ENCODE measurements at places on chromosomes 11 and 22.

GRCh38 chr11:134850566-134850965, 438.5 kb upstream of the B3GAT1 start:
- DNase-seq = no peak

DNA sequence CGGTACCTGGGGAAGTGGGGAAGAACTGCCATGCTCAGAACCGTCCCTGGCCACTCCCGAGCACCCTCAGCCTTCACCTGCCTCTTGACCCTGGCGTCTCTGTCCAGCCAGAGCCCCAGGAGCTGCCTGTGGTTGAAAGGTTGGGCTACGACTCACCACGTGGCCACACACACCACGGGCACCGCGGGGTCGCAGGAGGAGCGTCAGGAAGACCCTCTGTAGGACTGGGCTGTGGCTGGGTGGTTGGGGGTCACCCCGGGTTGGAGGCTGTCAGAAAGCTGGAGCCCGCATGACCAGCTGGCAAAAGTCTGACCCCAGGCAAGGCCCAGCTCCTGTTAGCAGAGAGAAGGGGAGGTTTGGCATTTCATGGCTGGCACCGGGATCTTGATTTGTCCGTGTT, 11.5 kb downstream of the KRTAP5-5 start:
- no peak for DNase-seq

DNA sequence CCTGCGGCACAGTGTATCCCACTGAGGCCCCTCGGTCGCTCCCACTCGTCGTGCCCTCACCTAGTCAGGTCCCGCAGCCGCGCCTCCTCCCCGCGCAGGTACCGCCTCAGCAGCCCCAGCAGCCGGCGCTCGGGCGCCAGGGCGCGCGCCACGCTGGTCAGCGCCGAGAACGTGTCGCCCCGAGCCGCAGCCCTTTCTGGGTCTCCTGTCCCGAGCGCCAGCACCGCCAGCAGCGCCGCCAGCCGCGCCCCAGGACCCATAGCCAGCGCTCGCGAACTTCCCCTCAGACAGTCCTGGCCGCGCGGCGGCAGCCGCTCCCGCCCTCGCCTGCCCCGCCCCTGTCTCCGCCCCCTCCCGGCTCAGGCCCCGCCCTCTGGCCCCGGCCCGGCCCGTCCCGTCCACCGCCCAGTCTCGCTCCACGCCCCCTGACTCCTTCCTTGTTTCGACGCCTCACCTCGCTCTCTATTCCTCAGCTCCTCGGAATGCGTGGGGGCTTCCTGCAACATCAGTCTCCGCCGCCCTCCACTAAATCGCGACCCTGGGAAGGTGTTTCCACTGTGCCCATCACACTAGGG, at the start of gene P4HA3:
P4HA3 (minus strand) TSS at position 289 of the 575 bp plus-strand sequence; CDS start at position 260, 29 bp downstream.
- DNase-seq = peak; percentile 60

DNA sequence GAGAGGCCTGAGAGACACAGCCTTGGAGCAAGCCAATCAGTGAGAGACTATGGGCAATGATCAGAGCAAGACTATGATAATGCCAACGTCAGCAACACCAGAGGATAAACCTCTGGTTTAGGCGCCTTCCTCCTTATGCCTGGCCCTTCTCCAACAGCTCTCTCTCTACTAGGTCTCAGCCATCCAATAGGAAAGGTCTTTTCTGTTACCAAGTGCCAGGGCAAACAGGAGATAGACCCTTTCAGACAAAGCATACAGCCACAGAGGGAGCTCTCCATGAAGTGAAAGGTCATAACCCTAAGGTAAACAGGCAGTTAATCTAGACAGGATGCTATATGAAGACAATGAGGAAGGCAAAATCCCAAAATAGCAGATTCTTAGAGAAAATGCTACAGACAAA, 9.5 kb downstream of the STK33 start:
- DNase-seq = no peak

DNA sequence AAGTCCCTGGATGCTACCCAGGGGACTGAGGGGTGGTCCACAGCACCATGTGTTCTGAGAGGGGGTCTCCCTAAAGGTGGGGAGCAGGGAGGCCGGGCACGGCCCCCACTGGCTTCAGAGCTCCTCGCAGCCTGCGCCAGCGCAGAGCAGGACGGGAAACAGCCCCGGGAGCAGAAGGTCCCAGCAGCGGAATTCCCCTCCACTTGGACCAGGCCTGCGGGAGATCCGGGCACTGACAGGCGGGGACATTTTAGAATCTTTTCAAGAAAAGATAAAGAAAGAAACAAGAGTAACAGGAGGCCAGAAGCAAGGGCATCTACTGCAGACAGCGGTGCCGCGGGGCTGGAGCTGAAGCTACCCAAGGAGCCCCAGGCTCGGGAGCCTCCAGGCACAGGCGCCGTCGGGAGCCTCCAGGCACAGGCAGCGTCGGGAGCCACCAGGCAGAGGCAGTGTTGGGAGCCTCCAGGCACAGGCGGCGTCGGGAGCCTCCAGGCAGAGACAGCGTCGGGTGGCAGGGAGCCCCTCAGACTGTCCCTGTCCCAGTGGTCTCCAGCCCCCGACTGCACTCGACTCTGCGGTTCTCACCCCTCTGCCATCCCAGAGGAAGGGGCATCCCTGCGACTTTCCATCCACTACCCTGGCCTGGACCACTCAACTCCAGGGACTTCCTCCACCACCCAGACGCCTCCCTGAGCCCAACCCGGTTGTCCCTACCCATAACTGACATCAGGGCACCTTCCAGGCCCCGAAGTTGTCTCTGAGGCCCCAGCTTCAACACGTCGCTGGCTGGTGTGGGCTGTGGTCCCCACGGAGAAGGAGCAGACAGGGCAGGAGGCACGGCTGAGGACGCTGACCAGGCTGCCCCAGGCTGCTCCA, 211.1 kb downstream of the BRD1 start:
- no peak for DNase-seq

GRCh38 chr11:33264926-33265325, 7.7 kb downstream of the HIPK3 start:
- DNase-seq = no peak

- no peak for DNase-seq
Observed at GRCh38 chr11:97847730-97848129, 1173.0 kb upstream of the CNTN5 start.

DNA sequence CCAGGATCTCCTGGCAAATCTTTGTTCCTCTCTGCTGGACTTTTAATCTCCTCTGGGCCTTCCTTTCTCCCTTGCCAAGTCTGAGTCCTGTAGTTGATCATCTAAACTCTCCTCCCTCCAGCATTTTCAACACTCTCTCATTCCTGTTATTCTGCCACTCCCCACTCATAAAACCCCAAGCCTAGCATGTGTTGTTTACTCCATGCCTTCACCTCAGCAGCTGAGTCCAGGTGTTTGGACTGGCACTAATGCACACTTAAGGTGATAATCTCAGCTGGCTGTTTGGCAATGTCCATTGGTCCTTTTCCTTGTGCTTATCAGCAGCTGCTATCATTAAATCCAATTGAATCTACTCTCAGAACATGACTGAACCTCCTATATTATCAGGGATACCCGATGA, 876.8 kb upstream of the TENM4 start:
- DNase-seq = no peak

DNA sequence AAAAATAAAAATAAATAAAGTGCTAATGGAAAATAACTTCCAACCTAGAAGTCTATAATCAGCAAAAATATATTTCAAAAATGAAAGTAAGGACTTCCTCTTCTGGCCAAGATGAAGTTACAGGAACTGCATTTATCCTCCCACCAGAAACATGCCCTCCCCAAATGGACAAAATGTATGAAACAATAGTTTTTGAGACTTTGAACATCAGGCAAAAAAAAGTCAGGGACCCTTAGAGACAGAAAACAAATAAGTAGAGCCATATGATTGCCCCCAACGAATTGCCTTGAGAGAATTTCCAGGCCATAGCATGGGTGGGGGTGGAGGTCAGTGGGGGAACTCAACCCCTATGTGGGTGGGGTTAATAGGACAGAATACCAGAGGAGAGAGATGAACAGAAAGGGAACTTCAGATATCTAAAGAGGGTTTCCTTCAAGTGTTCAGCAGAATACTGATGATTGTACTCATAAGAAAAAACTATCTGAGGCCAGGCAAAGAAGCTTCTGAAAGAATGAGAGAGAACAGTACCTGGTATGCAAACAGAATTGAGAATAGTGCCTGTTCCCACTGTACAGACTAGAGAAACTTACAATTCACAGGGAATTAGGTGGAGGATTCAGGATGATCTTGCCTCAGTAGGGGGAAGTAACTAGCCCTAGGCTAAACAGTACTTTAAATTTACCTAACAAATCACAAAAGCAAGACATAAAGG, 26.6 kb upstream of the IL10RA start:
- DNase-seq = no peak

- no peak for DNase-seq
Observed at GRCh38 chr22:46043816-46044620, 67.1 kb upstream of the WNT7B start.

DNA sequence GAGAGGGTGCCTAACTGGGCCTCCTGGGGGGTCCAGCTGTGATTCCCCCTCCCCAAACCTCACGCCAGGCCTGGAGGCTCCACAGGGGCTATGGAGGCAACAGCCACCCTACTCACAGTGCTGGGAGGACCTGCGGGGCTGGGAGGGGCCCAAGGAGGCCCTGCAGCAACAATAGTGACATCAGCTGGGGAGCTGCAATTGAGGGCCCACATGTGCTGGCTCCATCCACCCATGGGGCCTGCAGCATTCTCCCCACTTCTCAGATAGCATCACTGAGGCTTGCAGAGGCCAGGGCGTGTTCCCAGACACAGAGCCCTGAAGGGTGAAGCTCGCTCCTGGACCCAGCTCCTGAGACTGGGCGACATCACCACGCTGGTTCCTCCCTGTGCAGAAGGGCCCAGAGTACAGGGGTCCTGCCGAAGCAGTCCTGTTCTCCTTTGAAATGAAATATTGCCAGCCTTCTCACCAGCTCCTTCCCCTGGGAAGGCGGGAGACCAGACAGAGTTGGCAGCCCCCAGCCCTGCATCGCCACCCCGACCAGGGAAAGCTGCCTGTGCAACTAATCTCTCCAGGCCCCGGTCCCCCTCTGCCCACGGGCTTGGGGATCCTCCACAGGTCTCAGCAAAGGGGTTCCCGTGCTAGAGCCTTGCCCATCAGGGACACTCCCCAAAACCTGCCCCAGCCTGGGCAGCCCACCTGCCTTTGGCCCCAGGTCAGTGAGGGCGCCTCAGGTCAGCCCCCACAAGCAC, 8.9 kb upstream of the TBX1 start:
- DNase-seq = no peak

- no peak for DNase-seq
Observed at GRCh38 chr22:33035272-33035863, 22.8 kb downstream of the SYN3 start.

DNA sequence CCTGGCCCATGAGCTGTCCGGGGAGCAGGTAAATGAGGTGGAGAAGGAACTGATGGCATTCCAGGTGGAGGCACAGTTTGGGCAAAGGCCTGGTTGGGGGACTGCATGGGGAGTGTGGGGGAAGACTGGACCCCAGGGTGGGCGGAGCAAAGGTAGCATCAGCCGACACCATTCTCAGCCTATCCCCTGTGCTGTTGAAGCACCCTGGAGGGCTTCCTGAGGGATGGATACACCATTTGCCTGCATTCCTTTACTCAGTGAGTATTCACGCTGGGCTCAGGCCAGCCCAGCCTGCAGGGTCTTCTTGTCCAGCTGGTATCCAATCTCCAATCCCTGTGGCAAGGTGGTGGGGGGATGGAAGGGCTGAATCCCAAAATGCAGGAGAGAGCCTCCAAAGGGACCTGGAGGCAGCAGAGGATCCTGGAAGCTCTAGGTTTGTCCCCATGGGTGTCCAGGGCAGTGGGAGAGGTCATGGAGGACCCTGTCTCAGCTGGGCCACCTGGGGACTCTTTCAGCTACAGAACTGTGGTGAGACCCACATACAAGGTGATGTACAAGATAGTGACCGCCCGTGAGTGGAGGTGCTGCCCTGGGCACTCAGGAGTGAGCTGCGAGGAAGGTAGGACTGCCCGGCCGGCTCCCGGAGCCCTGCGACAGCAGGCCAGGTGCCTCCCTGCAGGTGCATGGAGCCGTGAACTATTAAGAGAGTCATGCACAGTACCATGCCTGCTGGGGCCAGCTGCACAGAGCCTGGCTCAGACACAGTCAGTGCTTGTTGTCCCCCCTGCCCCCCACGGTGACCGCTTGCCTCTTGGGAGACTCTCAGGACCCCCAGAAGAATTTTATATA, 9.5 kb downstream of the EMID1 start:
- DNase-seq = no peak

- no peak for DNase-seq
Observed at GRCh38 chr22:23113847-23114720, 27.7 kb downstream of the RSPH14 start.

DNA sequence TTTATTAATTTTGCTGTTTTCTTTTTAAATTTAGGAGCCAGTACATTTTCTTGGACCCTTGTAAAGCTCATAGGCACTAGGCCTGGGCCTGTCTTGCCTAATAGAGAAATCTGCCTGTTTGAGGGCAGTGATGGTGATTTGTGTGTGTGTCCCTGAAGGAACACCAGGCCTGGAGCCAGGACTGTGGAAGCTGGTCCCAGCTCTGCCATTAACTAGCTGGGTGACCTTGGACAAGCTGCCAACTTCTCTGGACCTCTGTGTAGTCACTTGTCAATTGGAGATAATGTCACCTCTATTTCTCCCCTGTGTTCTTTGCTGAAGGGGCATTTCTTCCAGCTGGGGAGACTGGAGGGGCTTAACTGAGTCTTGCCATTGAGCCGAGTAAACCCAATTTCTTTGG, 16.0 kb upstream of the FTH1 start:
- no peak for DNase-seq

DNA sequence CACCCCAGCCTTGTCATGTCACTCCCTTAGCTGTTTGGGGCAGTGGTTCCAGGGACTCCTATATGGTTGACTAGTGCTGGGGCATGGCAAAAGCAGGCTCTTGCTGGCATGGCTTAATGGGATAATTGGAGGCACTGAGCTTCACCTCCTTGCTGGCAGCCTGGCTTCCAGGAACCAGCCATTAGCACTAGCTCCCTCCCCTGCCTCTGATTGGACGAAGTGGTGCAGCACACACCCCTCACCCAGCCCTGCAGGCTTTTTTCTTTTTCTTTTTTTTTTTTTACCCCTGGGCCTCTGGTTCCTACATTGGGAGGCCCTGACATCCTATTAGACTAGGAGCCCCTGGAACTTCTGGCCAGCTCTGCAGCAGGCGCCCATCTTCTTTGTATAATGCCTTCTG, 18.6 kb downstream of the PHLDB1 start:
- DNase-seq = peak; percentile 36

DNA sequence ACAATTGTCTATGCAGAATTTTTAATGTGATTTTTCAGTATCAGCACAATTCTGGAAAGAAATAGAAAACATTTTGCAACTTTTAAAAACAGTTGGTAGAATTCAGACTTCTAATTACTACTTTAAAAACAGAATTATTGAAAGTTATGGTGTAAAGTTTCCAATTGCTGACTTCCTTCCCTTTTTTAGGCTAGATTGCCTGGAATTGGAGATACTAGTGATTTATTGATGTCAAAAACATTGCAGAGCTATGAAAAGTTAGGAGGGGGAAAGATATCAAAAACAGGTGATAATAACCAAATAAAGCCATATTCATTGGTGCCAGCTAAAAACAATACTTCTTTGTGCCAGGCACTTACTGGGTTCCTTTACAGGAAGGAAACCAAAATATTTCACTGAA, 485.5 kb downstream of the TMEM135 start:
- DNase-seq = no peak
